ENCODE measurements at places on chromosomes 2 and 18. TPM values are rescaled to one million over a fixed set of nuclear protein-coding genes. Genes with fewer than 3 reads are reported as not detected.

DNA sequence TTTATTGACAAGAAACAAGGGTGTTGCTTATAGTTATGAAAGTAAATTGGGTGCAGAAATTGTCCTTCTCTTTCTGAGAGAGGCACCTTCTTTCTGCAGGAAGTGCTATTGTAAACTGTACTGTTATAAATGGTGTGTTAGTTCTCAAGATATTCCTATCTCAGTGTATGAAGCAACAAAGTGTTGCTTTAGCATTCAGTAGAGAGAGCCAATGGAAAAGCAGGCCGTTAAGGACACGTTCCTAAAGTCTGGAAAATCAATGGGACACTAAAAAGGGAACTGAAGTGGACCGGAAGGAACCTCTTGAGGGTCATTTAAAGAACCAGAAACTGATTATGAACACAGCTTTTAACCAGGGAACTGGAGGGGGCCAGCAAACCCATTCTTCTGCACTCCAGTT, 510.0 kb upstream of the ZEB2 start:
- no peak for DNase-seq

- peak; percentile 33 for DNase-seq
Measured at GRCh38 chr2:175567435-175568061, 386.0 kb upstream of the ATP5MC3 start.

- no peak for DNase-seq
Measured at GRCh38 chr2:73202156-73203054, at the start of gene NOTO. Gene NOTO, plus strand, starts transcription at chr2:73202574. Its CDS starts 93 bp downstream, at chr2:73202667.

GRCh38 chr2:1588978-1589621, 155.2 kb downstream of the PXDN start:
- DNase-seq, result peak; percentile 34

- DNase-seq, result no peak
Measured at GRCh38 chr18:32478807-32479206, 8.1 kb upstream of the GAREM1 start.

DNA sequence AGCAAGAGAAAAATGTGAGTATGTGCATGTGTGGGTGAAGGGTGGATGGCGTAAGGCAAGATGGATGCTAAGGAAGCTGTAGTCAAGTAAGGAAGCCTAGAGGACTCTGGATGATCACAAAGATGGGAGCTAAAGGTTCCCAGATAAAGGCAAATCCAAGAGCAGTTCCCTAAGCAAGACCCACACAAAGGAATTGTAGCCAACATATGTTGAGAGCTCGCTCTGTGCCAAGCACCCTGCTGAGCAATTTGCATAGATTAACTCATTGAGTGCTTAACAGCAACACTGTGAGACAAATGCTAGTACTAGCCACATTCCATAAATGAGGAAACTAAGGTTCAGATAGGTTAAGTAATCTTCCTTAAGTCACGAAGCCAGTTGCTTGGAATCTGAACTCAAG, 132.6 kb downstream of the C1D start:
- DNase-seq, result no peak

GRCh38 chr2:16262526-16263178, 322.3 kb downstream of the MYCN start:
- DNase-seq, result no peak

GRCh38 chr2:230668184-230668938, 44.3 kb upstream of the CAB39 start:
- DNase-seq, result peak; percentile 86

GRCh38 chr2:168686452-168687191, 115.8 kb upstream of the NOSTRIN start:
- DNase-seq, result peak; percentile 72

DNA sequence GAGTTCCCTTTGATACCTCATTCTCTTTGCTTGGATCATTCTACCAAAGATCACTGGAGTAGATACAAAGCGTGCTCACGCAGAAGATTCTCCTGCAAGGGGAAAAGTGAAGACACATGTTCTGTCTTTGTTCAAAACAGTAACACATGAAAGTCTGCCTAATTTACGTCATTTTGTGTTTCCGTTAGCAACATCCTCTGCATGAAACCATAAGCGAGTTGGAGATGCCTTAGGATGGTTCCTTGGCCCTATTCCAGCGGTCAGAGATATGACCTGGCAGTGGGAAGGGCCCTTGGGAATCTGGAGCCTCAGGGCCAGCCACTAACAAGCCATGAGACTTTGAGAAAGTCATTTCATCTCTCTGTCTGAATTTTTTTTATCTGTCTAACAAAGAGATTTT, 180.9 kb upstream of the TWIST2 start:
- no peak for DNase-seq

DNA sequence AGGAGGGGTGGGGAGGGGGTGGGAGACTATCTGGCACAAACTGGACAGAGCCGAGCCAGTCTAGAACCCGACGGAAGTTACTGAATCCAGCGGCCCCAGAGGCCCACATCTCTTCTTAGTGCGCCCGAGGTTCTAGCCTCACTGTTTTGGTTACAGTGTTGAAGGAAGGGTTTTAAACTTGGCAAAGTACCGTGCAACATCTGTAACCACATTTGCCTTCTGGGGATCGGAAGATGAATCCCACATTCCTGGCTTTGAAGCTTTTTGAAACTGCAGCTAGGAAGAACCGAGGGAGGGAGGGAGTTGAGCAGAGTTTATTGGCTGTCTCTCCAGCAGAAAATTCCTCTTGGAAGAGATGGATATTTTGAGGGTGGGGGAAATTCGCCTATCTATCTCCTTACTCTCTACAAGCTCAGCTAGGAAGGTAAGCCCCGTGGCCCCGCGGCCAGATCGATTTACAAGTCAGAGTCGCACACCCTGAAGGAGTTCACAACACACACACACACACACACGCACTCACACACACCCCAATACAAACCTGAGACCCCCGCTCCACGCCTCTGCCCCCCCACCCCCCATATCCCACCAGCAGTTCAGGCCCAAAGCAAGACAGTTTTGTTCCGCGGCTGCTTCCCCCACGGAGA, 1.0 kb downstream of the ACVR1 start:
- DNase-seq, result peak; percentile 67

DNA sequence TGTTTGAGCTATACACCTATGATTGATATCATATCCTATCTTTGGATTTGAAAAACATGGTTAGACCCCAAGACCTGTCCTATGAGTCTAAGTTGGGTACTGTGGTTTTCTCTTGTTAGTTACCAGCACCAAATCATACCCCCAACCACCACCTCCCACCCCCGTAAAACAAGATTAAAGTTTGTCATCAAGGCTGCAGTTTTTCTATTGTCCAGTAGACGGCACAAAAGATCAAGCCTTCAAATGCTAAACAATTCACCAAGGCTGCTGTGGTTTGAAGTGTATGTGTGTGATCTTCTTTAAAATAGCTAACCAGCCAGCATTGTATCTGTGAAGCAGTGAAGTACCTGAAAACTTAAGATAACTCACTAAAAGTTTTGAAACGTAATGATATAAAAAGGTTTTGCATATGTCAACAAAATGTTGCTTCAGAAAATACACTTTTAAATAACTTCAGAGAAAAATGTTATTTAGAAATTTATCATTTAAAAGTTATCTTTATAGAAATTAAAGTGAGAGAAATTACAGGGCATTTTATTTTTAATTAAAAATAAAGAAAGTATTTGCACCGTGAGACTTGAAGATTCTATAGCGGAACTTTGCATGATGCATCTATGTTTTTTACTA, 5.8 kb upstream of the MEIS1 start:
- peak; percentile 23 for DNase-seq

DNA sequence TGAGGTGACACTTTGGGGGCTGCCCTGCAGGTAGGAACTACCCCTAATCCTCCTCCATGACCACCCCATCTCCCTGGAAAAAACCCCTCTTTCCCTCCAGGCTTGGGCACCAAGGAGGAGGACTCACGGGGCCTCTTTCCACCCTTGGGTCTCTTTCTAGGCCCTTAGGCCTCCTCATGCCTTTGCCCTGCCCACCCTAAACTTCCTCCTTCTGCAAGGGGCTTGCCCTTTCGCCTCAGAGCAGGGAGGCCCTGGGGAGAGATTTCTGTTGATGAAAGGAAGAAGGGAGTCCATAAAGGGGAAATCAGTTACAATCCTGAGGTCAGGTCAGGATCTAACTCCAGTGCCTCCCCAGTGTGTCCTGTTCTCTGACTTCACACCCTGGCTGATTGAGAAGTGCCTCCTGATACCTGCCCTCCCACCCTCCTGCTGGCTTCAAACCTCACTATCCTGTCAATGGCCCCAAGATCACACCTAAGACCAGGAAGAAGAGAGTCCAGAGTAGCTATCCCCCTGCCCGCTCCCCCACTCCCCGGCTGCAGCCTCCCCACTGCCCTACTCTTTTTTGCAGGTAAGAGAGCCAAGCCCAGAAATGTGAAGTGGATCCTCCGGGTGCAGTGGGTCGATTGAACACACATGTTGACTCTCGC, 16.7 kb upstream of the TNS1 start:
- DNase-seq, result no peak

DNA sequence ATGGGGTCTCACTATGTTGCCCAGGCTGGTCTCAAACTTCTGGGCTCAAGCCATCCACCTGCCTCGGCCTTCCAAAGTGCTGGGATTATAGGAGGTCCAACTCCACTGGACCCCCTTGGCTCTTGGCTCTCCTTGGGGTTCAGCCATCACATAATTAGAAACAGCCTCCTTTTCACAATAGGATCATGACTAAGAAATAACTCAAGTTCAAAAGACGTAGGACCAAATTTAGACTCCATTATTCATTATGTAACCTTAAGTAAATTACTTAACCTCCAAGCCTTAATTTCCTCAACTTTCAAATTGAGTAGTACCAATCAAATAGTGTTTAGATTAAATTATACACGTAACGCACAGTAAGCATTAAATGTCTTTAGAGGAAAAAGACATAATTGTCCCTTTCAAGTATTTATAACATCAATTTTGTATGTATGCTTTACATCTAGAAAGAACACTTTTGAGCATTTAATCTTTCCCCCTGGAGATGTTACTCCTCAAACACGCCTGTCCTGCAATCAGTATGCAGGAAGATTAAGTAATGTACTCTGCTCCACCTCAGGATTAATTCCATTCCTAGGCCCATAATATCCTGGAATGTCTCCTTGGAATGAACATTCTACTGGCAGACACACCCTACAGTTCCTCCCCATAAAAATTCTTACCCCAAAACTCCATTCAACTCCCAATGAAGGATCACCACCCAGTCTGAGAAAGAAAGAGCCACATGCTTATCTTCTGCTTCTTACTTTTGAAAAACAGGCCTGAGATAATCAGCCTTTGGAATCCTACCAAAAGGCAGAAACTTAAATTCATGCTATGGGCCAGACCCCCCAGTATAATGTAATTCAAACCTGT, 49.1 kb downstream of the COBLL1 start:
- DNase-seq, result no peak

- DNase-seq, result no peak
Measured at GRCh38 chr2:30287190-30287840, 56.0 kb downstream of the LBH start.

GRCh38 chr2:159139216-159139933, 147.1 kb downstream of the WDSUB1 start:
- no peak for DNase-seq

GRCh38 chr18:22467760-22468553, 50.2 kb upstream of the CTAGE1 start:
- peak; percentile 96 for DNase-seq

DNA sequence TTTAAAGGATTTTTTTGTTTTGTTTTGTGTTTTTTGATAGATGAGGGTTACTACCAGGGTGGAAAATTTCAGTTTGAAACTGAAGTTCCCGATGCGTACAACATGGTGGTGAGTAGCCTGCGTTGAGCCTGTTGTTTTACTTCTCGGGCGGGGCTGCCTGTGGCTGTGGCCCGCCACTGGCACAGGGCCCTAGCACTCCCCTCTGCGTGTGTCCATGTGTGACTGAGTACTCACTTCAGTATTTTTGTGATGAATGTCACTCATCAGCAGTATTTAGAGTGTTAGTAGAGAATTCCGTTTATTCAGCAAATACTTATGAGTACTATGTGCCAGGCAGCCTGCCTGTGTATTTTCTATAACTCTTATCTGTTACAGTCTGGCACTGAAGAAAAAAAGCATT, 44.3 kb upstream of the SCLY start:
- DNase-seq, result no peak

DNA sequence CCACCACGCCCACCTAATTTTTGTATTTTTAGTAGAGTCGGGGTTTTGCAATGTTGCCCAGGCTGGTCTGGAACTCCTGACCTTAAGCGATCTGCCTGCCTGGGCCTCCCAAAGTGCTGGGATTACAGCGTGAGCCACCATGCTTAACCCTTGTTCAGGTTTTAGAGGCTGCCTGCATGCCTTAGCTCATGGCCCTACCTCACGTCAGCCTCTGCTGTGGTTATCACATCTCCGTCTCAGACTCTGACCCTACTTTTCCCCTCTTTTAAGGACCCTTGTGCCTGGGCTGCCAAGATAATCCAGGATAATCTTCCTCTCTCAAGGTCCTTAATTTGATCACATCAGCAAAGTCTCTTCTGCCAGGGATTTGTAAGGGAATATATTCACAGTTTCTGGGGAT, 98.2 kb upstream of the PMAIP1 start:
- no peak for DNase-seq

- no peak for DNase-seq
Measured at GRCh38 chr2:230678451-230678850, 34.2 kb upstream of the CAB39 start.

GRCh38 chr2:171800639-171801038, 93.4 kb downstream of the SLC25A12 start:
- no peak for DNase-seq

GRCh38 chr2:230472621-230473018, 56.6 kb downstream of the SP100 start:
- peak; percentile 87 for DNase-seq

DNA sequence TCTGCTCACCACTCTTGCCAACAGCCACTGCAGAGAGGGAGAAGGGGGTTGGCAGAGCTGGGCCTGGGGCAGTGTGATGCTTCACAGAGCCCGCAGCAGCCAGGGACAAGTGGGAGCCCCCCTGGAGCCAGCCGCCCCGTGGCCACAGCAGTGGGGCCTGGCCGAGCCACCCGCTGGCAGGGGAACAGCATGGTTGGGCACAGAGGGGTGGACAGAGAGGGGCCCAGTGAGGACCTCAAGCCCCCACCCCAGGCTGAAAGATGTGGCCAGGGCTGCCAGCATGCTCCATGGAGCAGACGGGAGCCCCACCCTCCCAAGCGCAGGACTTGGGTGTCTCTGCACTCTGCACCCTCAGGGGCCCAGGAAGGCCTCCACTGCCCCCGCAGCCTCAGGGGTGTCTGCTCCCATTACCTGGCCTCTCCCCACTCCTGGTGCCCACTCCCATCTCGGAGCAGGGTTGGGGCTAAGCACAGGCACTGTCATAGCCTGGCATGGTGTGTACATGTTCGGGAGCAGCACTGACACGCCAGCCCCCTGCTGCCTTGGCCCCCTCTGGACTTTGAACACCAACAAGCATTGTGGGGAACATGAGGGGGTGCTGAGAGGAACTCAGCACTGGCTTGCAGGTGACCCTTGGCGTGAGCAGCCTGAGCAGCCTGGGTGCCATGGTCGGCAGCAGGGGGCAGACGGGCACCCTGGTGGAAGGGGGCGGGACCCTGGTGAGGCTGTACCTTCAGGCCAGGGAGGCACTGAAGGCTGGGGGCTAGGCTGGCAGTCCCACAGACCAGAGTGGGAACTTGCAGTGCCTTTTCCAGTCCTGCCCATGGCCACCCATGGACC, 279.6 kb upstream of the CYP26B1 start:
- DNase-seq, result no peak

GREB1 gene
- total RNA-seq, result 1.2 TPM

ESPNL gene
- total RNA-seq, result 0.85 TPM

ANKRD29 gene
- total RNA-seq, result not detected

TACR1 gene
- not detected for total RNA-seq

DUSP19 gene
- 1.2 TPM for total RNA-seq

ADAM23 gene
- total RNA-seq, result 3.6 TPM

Data from HT1080 (cell line).